ENCODE measurements at places on chromosomes 11 and 22. TPM values are rescaled to one million over a fixed set of nuclear protein-coding genes. Genes with fewer than 3 reads are reported as not detected.

The TBX10 gene
- total RNA-seq: not detected

The NRGN gene
- 5.7 TPM for total RNA-seq

The ETS1 gene
- total RNA-seq: 66.4 TPM

The P2RX6 gene
- 0.46 TPM for total RNA-seq

The KRTAP5-7 gene
- not detected for total RNA-seq

The ACTN3 gene
- 0.13 TPM for total RNA-seq

The PACSIN3 gene
- total RNA-seq: 45.3 TPM

The SLC6A5 gene
- not detected for total RNA-seq

The PNPLA5 gene
- not detected for total RNA-seq

The GSTT2B gene
- total RNA-seq: 6.5 TPM

The LDLRAD3 gene
- total RNA-seq: 28.1 TPM

The PKNOX2 gene
- total RNA-seq: not detected

The SNX32 gene
- total RNA-seq: not detected

The TYR gene
- not detected for total RNA-seq

The CTTN gene
- total RNA-seq: 503 TPM

The FXYD6 gene
- 0.54 TPM for total RNA-seq

The THRSP gene
- not detected for total RNA-seq

The TENM4 gene
- total RNA-seq: 0.39 TPM

The MEI1 gene
- total RNA-seq: 0.18 TPM

The SCN4B gene
- 0.33 TPM for total RNA-seq

The LIN7C gene
- 44.2 TPM for total RNA-seq

The ANGPTL5 gene
- not detected for total RNA-seq

The SLC22A9 gene
- not detected for total RNA-seq

The SH3BP1 gene
- total RNA-seq: 6.8 TPM

The MS4A7 gene
- total RNA-seq: 0.23 TPM

The TNNT3 gene
- total RNA-seq: 0.41 TPM

The ADM2 gene
- 3.9 TPM for total RNA-seq

The ADAMTS8 gene
- 0.15 TPM for total RNA-seq

The MRGPRX3 gene
- not detected for total RNA-seq

The OR52N4 gene
- not detected for total RNA-seq

The OR52H1 gene
- total RNA-seq: 0.15 TPM

The C11orf86 gene
- total RNA-seq: 0.28 TPM

The OR2AT4 gene
- total RNA-seq: not detected

The ZNF280A gene
- total RNA-seq: 0.10 TPM

The MMP12 gene
- total RNA-seq: not detected

The TMEM191C gene
- 2.9 TPM for total RNA-seq
